Stimulated activated naive CD4-positive, alpha-beta T cell (primary cell): ENCODE measurements at places on chromosomes 2 and 18.
A peak's percentile ranks its signal among the peaks of the same experiment; 100 is the strongest.

DNA sequence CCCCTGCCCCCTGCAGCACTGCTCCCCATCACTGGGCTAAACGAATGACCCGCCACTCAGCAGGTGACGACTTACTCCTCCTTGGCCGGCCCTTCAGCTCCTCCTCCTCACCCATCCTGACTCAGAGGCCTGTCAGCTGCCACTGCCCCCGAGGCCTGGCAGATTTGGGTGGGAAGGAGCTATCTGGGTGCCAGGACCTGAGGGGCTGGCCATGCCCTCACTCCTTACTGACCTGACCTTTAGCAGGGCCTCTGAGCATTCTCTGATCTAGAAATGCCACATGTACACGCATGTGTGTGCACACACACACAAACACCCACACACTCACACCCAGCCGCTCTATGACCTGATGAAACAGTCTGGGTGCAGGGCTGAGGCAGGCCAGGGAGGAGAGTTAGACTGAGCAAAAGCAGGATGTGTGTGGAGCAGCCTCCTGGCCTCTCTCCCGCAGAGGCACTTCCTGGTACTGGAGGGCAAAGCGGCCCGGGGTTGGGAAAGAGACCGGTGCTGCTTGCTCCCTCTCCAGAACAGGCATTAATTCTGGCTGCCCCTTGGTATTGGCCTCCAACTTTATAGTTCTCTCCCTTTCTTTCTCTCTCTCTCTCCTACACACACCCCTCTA, 68.0 kb downstream of the ZFP36L2 start:
- DNase-seq: peak; percentile 84

DNA sequence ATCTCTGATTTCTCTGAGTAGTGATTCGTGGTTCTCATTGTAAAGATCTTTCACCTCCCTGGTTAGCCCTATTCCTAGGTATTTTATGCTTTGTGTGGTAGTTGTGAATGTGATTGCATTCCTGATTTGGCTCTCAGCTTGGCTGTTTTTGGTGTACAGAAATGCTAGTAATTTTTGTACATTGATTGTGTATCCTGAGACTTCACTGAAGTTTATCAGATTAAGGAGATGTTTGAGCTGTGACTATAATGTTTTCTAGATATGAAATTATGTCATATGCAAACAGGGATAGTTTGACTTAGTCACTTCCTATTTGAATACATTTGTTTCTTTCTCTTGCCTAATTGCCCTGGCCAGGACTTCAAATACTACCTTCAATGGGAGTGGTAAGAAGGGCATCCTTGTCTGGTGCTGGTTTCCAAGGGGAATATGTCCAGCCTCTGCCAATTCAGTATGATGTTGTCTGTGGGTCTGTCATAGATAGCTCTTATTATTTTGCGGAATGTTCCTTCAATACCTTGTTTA, 251.9 kb upstream of the ZNF804A start:
- DNase-seq: no peak

GRCh38 chr2:146985753-146986152, 859.1 kb upstream of the ACVR2A start:
- no peak for DNase-seq

- DNase-seq: no peak
Measured at GRCh38 chr2:220775856-220776488, 796.1 kb downstream of the EPHA4 start.

DNA sequence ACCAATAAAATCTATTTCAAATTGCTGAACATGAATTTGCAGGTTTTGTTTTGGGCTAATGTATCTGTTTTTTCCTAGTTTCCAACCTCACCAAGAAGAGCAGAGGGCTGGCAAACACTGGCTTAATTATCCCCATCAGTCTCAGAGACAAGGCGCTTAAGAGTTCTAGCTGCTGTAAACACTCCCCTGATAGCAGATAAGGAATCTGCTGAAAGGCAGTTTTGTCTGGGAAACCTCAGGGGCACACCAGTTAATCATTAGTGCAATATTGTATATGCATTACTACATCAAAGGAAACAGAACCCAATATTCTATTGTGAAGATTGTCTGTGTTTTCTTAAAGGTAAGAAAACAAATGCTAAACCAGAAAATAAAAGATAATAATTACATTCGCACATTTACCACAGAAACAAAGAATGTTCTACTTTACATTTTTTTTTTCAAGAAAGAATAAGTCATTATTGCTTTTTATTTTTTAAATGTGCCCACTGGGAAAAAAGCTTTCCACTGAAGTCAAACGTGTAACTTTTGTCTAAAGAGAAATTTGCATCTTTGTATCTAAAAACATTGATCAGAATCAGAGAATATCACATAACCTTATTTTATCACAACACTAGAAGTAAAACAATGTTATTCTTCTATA, 179.1 kb downstream of the ERBB4 start:
- no peak for DNase-seq

DNA sequence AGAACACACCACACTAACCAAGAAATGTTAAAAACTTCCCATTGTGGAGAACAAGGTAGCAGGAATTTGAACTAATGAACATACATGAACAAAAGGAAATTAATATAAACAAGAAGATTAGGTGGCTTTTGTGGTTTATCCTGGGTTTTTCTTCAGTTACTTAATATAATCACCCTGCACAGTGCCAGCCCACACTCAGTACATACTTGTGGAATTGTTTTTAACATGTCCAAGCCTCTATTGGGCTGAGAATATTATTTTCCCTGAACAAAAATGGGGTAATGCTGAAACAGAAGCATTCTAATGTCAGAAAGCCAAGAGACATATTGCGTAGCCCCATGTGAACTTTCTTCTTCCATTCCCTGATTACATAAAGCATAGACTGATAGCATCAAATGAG, 202.8 kb downstream of the DNER start:
- no peak for DNase-seq

DNA sequence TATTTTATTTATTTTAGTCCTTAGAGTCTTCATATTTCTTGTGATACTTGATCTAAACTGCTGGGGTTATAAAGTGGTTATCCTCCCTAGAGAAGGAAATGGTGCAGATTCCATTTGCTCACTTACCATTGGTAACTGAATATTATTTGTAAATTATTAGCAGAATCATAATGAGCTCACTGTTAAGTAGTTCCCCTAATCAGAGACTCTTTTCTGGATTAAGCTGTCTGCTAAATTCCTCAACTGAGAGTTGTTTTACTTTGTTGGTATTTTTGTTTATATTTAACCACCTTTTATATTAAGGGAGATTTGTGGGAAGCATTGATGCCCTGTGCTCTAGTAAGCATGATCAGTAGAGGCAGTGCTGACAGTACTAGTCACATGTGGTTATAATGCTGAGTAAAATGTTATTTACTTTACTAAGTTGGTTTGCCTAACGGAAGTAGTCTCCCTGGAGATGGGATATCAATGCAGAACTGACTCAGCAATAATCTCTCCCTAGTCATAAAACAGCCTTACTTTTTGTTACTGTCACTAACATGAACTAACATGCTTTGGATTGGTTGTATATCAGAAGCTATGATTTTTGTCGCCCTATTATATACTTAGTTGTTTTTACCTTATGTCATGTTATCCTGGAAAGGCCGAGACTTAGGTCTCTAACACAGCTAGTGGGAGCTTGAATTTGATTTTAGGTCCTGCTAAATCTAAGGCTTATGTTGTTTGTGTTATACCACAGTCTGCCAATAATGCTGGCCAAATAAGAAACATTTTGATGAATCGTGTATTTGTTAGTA, 166.7 kb downstream of the MCFD2 start:
- no peak for DNase-seq

- no peak for DNase-seq
Measured at GRCh38 chr2:43569921-43570320, 25.9 kb downstream of the THADA start.

DNA sequence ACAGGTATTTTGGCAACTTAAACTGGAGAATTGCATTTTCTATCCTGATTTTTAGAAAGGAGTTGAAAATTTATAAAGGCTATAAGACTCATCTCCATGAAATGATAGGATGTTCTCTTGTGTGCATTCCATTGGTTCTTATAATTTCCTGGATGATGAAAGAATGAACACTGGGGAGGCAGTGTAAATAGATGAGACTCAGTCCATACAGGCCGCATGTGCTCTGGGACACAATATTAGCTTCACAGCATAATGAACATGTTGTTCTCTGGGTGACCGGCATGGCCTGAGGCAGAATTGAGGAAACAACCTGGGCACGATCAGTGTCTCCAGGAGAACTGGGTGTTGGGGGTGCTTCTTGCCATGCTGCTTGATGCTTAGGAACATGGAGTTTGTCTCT, 38.8 kb downstream of the AOX1 start:
- no peak for DNase-seq

DNA sequence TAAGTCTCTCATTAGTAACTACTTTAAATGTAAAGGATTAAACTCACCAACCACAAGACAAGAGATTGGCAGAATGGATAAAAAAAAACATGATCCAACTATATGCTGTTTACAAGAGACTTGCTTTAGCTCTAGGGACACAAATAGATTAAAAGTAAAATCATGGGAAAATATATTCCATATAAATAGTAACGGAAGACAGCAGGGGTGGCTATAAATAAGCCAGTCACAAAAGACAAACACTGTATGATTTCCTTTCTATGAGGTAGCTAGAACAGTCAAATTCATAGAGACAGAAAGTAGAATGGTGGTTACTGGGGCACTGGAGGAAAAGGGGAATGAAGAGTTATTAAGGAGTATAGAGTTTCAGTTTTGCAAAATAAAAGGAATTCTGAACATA, 145.2 kb downstream of the THADA start:
- no peak for DNase-seq

DNA sequence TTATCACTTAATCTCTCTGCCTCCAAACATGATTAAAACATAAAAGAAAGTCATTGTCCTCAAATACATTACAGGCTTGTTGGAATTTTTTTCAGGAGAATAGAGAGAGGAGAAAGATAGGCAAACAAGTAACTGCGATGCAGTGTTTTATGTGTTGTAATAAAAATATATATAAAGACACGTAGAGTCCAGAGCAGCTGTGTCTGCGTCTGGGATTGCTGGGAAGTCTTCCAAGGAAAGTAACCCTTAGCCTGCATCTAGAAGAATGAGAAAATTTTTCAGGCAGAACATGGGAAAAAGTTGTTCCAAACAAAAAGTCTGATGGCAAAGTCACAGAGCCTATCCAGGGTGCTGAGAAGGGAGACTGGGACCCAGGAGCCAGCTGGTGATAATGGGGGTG, 91.8 kb upstream of the ST6GAL2 start:
- no peak for DNase-seq

- DNase-seq: no peak
Measured at GRCh38 chr2:97698530-97698929, 14.8 kb upstream of the ZAP70 start.

DNA sequence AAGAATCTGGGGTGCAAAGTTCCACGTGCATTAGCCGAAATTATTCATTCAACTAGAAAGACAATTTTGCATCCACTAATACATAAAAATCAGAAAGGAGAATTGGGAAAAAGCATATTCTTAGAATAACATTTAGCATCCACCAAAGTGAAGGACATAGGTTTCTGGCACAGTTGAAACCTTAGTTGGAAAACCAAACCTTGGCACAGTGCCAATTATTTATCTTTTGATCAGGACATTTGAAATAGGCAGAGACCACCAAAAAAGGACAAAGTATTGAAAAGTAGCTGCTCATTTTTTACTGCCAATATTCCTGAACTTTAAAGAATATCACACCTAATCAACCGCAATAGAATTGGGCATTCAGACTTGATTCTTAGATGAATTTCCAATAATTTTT, 25.5 kb upstream of the NFU1 start:
- DNase-seq: no peak

- DNase-seq: no peak
Measured at GRCh38 chr2:24490181-24490689, 819 bp upstream of the NCOA1 start.
